Fibroblast of mammary gland (primary cell): ENCODE measurements at places on chromosomes 7 and 10.

GRCh38 chr7:17498230-17498629, 199.8 kb downstream of the AHR start:
- DNase-seq = no peak

DNA sequence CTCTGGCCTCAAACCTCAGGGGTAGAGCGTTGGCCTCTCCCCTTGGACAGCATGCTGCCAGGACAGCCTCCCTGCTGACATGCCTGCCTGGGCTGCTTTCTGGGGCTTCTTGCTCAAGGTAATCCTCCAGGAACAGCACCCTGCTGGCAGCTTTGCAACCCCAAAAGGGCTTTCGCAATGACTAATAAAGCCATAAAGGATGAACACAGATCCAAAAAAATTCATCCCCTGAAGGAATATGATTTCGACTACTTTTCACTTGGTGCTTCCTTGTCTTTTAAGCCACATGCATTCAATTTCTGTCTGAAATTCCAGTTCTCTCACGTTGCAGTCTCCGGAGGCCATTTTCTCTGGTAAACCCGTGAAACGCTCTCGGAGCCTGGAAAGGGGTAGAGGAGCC, 15.1 kb upstream of the SH3PXD2A start:
- peak; percentile 67 for DNase-seq

GRCh38 chr10:101182936-101183335, 46.3 kb downstream of the LBX1 start:
- DNase-seq = no peak

DNA sequence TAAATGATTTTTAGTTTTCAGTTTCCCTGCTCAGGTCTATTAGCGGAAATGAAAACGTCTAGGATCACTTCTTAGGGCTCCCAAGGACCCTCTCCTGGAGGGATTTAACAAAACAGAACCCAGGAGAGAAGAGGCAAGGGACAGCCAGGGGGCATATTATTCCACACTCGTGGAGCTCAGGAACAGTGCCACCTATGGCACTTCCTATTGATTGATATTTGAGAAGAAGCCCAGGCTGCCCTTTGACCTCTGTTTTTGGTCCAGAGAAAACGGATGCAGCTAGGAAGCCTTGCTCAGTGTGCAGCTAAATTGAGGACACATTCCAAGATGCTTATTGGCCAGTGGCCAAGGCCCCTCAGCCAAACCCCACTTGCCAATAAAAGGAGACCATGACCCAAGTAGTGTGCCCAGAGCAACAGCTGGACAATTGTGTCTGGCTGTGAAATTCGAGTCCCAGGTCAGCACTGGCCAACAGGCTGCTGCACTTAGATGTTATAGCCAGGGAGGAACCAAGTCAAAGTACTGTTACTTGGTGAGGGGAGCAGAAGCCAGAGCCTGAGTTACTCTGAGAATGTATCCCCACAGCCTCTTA, 24.0 kb upstream of the GPNMB start:
- DNase-seq = no peak

DNA sequence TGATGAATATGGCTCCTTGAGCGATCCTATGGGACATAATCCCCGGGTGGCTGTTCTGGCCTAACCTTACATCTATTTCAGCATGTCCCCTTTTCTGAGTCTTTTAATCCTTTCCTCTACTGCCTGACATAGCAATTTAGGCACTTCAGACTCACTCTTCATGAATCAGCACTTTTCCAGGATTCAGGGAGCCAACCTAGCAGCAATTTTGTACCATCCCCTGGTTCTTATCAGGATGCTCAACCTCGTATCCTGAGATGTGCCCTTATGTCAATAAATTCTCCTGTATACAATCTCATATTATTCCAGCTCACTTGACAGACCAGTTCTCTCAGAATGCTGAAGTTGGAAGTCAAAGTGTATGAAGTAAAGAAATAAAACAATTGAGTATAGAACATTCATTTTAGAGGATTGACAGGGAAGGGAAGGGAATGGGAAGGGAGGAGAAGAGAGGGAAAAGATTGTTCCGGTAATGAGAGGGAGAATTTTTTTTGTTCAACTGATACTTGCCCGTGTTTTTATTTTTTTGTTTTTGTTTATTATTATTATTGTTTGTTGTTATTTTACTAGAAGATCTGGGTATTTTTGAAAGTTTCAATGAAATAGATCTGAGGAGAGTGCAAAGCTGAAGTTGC, 8.2 kb upstream of the ZC3HAV1 start:
- no peak for DNase-seq

- DNase-seq = no peak
These were observed 10.6 kb downstream of the CPED1 start for GRCh38 chr7:120998996-120999565.

- DNase-seq = no peak
These were observed 749.4 kb downstream of the AUTS2 start for GRCh38 chr7:70347463-70348254.

DNA sequence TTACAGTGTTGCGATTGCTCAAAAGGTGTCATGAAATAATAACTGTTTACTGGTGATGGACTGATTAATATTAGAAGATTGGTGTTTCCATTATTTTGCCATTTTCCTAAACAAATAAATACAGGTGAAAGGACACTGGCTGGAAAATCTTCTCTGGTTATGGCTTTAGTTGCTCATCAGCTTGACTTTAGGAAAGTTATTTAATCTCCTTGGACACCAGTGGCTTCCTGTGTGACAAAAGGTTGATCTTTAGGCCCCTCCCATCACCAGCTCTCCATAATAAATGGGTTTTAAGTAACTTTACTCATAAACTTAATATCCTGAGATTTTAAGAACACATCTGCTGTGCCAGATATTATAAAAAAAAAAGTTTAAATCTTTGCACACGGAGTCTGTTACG, 737 bp downstream of the CABCOCO1 start:
- DNase-seq = no peak
